ENCODE measurements at places on chromosomes 6 and 20.
A peak's percentile ranks its signal among the peaks of the same experiment; 100 is the strongest.

- DNase-seq = peak; percentile 79
Measured at GRCh38 chr6:113361014-113361645, 496.0 kb upstream of the MARCKS start.

GRCh38 chr6:137989664-137990063, 117.6 kb downstream of the PERP start:
- DNase-seq = no peak

DNA sequence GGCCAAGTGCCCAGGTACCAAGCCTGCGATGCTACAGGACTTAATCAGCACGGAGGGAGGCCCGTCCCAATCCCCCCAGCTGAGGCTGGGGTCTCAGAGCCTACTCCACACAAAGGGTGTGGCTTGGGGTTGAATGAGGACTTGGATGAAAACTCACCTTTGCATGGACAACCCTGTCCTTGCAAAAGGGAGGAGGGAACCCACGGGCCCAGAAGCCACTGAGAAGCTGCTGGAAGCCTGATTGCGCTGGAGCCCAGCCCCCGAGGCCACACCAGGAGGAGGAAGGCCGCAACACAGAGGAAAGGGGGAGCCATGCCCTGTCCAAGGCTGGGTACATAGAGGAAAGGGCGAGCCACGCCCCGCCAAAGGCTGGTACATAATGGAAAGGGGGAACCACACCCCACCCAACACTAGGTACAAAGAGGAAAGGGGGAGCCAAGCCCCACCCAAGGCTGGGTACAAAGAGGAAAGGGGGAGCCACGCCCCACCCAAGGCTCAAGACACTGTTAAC, 158.8 kb downstream of the DLL1 start:
- DNase-seq = no peak

- no peak for DNase-seq
Measured at GRCh38 chr6:136188486-136188885, 61.6 kb downstream of the MTFR2 start.

DNA sequence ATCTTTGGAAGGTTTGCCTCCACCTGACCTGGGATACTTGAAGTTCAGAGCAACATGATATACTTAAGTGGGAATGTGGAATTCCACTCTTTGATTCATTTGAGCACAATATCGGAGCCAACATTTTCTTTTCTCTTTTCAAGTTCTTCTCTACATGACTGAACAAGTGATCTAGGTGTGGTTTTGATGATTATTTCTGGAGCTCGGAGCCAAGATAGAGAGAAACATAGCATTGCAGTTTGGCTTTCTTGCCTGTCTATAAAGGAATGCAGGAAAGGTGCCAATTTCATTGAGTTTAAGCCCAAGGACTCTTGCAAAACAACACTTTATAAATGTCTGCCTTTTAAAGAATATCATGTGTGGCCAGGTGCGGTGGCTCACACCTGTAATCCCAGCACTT, 124.2 kb upstream of the FAM83B start:
- DNase-seq = no peak

DNA sequence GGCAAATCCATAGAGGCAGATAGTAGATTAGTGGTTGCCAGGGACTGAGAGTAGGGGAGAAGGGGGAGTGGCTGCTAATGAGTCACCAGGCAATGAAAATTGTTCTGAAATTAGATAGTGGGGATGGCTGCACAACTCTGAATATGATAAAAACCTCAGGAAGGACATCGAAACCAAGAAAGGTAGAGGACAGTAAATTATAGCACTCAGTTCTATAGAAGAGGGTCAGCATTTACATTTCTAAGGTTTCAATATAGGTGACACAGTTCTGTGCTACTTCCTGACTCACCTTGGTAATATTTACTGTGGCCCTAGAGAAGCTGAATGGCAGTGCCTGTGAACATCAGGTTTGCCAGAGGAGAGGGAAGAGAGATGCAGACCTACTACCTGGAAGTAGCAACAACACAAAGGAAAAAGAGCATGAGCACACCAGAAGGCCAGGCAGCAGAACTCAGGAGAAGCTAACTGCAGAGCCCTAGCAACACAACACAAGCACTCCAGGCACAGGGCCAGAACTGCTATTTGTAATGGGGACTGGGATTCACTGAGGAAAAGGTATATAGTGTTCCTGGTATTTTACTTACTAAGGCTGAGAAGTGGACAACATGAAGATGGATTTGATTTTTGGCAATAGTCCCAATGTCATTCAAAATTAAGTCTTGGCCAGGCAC, 75.9 kb downstream of the PLCG1 start:
- peak; percentile 46 for DNase-seq

GRCh38 chr20:25222461-25223178, 25.3 kb upstream of the PYGB start:
- DNase-seq = no peak

- DNase-seq = peak; percentile 25
Measured at GRCh38 chr6:114785235-114786127, 442.7 kb upstream of the HS3ST5 start.

DNA sequence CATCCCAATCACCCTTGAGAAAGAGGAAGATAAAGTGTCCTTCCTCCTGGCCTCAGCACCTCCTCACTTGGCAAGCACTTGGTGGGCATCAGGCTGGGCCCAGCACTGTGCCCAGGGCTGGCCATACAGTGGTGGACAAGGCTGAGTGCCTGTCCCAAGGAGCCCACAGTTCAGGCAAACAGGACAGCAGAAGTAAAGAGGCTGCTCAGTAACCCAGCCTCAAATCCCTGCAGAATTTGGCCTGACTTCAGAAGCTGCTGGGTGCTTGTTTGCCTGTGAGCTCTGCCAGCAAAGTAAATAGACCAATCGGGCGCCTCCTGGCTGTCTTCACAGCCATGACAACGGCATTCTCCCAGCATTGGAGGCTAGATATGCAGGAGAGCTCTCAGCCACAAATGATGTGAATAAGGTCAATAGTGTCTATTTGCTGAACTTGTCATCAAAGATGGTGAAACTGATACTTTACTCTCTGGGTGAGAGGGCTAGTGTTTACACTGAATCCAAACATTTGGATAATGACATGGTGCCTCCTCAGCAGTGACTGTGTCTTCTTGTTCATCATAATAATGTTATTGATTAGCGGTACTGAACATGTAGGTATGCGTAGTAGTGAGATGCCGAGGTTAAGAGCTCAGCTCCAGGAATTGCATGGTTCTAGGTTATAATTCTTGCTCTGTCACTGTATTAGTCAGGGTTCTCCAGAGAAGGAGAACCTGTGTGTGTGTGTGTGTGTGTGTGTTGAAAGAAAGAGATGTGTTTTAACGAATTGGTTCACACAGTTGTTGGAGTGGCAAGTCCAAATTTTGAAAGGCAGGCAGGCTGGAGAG, 36.9 kb upstream of the FANCE start:
- peak; percentile 72 for DNase-seq

DNA sequence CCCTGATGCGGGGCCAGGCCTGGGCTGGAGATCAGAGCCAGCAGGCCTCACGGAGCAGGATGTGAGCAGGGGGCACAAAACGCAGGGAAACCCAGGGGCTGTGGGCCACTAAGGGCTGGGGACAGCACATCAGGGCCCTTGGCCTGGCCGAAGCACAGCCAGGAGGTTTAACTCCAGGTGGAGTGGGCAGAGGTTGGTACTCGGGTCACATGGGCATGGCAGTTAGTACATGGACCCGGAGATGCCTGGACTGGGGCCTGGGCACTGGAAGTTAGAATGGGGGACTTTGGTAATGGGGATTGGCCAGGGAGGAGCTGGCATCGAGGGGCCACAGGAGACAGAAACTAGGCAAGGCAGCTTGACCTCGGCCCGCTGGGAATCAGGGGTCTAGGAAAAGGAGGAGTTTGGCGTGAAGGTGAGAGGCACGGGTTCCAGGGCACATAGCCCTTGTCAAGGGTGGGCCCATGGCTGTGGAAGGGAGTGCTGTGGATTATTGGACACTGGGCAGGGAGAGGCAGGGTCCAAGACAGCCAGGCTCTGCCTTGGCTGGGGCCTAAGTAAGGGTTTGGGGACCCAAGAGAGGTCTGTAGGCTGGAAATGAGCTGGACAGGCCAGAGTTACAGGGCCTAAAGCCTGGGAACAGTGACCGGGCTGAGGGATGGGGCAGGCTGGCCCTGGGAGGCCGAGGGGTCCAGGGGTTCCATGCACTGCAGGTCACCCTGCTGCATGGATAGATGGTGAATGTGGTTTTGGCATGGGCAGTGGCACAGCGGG, 41.6 kb upstream of the CD93 start:
- DNase-seq = no peak

DNA sequence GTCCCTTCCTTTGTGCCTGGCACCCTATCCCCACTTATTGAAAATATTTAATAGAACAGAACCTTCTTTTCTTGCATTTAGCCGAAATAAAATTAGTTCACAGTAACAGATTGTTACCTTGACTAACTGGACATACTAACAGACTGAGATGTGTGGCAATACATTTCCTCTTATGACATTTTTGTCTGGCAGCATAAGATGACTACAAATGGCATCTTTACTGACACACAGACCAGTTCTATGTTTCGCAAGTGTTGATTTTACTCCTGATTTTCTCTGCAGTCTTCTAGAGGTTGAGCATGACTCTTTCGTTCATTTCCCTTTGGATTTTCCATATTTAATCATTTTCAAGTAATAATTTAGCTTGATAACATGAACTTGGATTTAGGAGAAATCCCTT, 474.6 kb downstream of the CBLN4 start:
- DNase-seq = no peak
